Stimulated activated naive CD4-positive, alpha-beta T cell (primary cell): ENCODE measurements at places on chromosomes 12 and 14.

DNA sequence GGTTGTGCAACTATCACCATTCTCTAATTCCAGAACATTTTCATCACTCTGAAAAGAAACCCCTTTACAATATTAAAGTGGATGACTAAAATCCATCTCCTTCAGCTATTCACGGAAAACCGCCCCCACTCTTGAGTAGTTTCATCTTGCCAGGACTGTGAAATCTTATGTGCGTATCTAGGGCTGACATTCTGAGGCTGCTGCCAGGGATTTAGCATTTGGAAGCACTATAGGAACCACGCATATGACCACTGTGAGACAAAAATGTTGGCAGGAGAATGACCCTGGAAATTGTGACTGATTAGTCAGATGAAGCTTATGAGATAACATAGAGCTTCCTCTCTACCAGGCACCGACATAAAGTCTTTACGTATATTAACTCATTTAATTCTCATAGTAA, 305.2 kb upstream of the PDE3A start:
- no peak for DNase-seq

DNA sequence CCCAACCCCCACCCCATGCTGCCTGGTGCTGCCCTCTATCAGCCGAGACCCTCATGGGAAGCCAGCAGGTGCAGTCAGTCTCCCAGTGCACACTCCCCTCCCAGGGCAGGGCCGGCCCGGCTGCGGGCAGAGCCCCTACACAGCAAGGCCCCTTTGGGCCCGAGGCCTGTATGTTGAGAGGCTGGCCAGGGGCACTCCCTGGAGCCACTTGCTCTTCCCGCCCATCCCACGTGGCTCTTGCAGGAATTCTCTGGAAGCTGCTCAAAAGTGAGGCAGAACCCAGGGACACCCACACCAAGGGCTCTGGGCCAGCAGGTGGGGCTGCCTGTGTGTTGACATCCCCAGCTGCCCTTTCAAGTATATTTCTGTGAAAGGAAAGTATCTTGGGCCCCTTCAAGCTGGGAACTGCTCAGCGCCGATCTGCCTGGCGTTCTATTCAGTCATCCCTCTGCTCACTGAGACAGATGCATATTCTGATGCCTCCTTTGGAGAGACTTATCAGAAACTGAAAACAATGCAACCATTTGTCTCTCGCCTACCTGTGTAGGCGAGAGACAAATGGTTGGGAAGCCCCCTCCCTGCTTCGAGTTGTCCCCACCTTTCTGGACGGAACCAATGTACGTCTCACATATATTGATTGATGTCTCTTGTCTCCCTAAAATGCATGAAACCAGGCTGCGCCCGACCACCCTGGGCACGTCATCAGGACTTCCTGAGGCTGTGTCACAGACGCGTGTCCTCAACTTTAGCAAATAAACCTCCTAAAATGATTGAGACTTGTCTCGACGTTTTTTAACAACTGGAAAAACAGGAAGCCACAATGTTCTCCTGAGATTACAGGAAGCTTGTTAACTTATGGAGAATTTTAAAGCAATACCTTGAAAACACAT, 6.0 kb downstream of the GPR132 start:
- DNase-seq: peak; percentile 62

GRCh38 chr12:80099259-80099658, at the start of gene OTOGL:
OTOGL (plus strand) TSS chr12:80099537; CDS start chr12:80209432, 109,895 bp downstream.
- DNase-seq: no peak

DNA sequence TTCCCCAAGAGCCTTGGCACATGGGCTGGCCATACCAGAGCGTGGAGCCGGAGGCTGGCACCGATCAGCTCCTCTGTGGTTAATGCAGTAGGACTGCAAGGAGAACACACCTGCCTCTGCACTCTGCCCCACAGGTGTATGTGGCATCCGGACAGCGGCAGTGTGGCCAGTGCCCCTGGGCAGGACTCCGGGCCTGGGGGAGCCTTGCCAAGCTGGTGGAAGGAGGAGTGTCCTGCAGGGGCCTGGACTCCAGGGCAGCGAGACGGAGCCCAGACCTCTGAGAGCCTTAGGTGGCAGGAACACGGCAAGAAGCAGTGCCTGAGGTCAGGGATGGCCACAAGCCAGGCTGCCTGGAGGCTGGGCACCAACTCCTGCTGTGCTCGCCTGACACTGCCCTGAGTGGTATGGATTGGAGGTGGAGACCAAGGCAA, 5.3 kb upstream of the BEGAIN start:
- no peak for DNase-seq

DNA sequence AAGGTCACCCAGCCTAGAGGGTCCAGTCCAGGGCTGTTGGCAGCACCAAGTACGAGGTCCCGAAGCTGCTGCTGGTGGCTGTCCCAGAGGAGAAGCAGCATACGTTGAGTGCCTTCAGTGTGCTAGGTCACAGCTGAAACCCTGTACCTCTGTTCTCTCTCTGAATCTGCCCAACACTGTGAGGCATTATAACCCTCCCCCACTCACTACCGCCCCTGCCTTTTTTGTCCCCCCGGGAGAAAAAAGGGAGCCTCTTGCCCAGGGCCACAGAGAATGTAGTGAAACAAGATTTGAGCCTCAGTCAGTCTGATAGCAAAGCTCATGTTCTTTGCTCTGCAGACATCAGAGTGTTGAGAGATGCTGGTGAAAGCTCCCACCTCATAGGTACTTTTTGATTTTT, 53.4 kb downstream of the PPP2R5C start:
- DNase-seq: no peak

GRCh38 chr12:120136093-120136770, 19.7 kb upstream of the RAB35 start:
- DNase-seq: no peak

GRCh38 chr12:25152055-25152454, 42.9 kb downstream of the DNAI7 start:
- no peak for DNase-seq
